ENCODE measurements at places on chromosomes 2 and 18. TPM values are rescaled to one million over a fixed set of nuclear protein-coding genes. Genes with fewer than 3 reads are reported as not detected.

- no peak for DNase-seq
Observed at GRCh38 chr2:241539616-241540374, 18.8 kb upstream of the BOK start.

DNA sequence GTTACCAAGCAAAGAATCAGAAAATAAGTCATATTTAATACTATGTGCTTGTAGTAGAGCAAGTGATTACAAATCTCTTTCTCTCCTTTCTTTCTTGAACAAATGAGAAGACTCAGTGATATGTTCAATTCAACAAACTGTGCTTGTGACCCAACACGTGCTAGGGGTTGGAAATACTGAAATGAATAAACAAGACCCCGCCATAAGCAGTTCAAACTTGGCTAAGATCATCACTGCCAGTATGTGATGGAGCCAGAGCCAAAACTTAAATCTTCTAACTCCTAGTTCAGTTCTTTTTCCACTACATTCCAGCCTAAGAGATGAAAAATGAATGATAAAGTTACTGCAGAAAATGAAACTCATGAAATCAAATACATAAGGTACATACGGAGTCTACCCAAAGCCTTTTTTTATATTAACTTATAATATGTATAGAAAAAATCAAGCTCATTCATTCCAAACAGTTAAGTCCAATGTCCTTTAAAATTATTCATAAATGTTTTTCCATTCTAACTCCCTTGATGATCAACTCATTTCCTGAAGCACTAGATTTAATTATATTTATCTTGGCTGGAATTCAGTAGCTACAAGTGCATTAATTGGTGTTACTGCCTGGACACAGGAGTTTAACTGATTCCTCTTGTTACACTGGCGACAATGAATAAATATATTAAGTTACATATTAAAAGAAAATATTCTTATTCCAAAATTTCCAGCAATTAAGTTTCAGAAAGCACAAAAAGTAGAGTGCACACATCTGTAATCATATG is 36.0 kb downstream of the GALNT3 start:
- no peak for DNase-seq

DNA sequence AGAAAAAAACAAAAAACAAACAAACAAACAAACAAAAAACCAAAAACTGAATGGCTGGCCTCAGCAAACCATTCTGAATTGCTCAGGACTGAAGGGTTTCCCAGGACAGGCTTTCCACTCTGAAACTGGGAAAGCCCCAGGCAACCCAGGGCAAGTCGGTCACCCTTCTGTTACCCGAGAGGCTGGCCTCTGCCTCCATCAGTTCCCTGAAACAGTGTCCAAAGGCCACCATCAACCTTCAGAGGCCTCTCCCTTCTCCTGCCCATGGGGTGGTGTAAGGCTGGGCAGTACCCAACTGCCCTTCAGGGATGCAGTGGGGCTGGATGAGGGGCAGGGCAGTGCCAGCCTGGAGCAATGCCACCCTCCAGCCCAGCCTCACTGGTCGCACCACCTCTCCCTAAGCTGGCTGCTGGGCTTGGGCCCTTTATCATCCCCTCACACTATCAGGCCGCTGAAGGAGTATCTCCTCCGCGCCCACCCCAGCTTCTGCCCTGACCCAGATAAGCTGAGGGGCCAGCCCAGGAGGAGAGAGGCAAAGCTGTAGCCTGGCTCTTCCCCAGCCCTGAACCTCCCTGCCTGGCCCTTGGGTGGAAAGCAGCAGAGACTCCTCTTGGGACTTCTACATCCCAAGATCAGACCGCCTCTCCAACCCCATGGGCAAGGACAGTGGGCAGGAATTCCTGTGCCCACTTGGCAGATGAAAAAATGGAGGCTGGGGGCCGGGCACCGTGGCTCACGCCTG is 35.9 kb downstream of the ZFP36L2 start:
- no peak for DNase-seq

DNA sequence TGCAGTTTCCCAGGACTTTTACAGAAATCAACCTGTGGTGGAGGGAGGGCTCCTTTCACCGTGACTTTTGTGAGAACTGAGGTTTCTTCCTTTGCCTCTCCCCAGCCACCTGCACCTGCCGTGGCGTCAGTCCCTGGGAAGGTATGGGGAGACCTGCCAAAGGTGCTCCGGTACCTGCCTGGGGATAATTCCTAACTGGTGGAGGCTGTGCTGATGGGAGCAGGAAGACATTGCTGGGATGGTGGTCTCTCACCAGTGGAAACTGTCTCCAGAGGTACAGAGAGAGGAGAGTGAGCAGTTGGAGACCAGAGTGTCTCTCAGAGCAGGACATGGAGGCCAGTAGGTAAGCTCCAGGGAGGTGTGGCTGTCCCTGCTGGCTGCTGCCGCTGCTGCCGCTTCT is 52.6 kb downstream of the CIB4 start:
- DNase-seq = no peak

Gene GPR35
- total RNA-seq = 1.2 TPM

Gene SP140
- 1.4 TPM for total RNA-seq

Gene ZNF397
- 21.8 TPM for total RNA-seq

Data from right cardiac atrium (tissue), 5 donors.